ENCODE measurements at places on chromosomes 12 and 14. TPM values are rescaled to one million over a fixed set of nuclear protein-coding genes. Genes with fewer than 3 reads are reported as not detected.

The BCAT1 gene
- 4.9 TPM for total RNA-seq

- H3K4me1 ChIP-seq = no peaks in the 10 kb centered on the region
- DNase-seq = no peak
- H3K27ac ChIP-seq = no peak overlapping the region
- no peaks in the 10 kb centered on the region for H3K36me3 ChIP-seq
- H3K4me3 ChIP-seq = no peak overlapping the region
- peaks cover 9% of the 10 kb centered on the region for H3K27me3 ChIP-seq
These were observed 7.0 kb downstream of the PYGL start for GRCh38 chr14:50937325-50937724.

DNA sequence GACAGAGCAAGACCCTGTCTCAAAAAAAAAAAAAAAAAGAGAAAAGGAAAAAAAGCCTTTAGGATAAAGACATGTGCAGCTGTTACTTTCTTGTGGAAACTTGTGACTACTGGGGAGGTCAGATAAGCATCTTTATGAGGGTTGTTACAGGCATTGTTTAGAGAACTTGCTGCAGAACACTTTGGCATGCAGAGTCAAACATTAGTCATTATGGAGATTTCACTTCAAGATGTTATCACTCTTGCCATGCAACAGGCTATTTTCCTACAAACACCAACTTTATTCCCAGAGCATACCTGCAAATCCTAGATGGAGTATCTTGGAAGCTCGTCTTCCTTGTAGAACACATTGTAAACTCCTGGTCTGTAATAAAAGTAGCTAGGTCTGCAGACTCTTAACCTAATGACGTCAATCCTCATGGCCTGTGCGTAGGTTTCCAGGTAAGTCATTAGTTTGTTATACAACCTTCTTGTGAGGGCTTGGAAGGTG, 36.3 kb upstream of the WDR89 start:
- no peak for DNase-seq
- H3K27me3 ChIP-seq = no peaks in the 10 kb centered on the region
- H3K4me3 ChIP-seq = no peak overlapping the region

DNA sequence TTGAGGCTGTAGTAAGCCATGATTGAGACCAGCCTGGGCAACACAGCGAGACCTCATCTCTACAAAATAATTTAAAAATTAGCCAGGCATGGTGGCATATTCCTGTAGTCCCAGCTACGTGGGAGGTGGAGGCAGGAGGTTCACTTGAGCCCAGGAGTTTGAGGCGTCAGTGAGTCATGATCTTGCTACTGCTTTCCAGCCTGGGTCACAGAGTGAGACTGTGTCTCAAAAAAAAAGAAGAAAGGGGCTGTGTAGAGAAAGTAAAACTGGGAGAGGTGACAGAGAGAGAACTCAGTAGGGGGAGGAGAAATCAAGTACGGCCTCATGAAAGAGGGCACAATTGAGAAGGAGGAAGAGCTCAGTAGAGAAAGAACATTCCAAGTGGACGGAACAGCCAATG, 12.4 kb downstream of the TECPR2 start:
- DNase-seq = no peak
- no peak overlapping the region for H3K27ac ChIP-seq
- H3K4me1 ChIP-seq = no peaks in the 10 kb centered on the region
- H3K4me3 ChIP-seq = no peak overlapping the region
- no peaks in the 10 kb centered on the region for H3K36me3 ChIP-seq
- no peaks in the 10 kb centered on the region for H3K27me3 ChIP-seq

DNA sequence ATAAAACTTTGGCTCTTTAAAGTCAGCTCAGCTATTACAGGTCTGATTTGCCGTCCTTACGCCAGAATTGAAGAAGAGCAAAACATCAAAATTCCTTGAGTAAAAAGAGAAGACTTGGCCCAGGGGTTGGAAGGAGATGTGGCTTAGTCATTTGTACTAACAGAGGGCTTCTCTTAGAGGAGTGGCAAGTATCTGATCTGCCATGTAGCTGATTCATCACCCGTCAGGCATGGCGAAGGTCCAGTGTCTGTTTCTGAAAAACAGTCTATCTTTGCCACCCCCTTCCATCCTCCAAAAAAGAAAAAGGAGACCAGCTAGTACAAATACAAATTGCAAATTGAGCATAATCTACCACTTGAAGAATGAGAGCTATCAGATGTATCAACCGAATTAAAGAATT, 91.9 kb downstream of the RAD52 start:
- no peak overlapping the region for H3K4me3 ChIP-seq
- no peaks in the 10 kb centered on the region for H3K4me1 ChIP-seq
- no peak overlapping the region for H3K27ac ChIP-seq
- no peaks in the 10 kb centered on the region for H3K27me3 ChIP-seq
- DNase-seq = no peak

The B3GNT4 gene
- not detected for total RNA-seq

GRCh38 chr14:104898195-104898558, 26.5 kb upstream of the PLD4 start:
- H3K36me3 ChIP-seq = no peaks in the 10 kb centered on the region
- H3K4me1 ChIP-seq = no peaks in the 10 kb centered on the region
- no peak for DNase-seq
- H3K27me3 ChIP-seq = no peaks in the 10 kb centered on the region

The CIT gene
- 6.2 TPM for total RNA-seq

- H3K36me3 ChIP-seq = no peaks in the 10 kb centered on the region
- no peak for DNase-seq
- no peaks in the 10 kb centered on the region for H3K27me3 ChIP-seq
- H3K27ac ChIP-seq = no peak overlapping the region
- H3K4me1 ChIP-seq = peaks cover 31% of the 10 kb centered on the region
These were observed 7.0 kb downstream of the SLC25A29 start for GRCh38 chr14:100299238-100299560.
